ENCODE measurements at places on chromosomes 3 and 15. TPM values are rescaled to one million over a fixed set of nuclear protein-coding genes. Genes with fewer than 3 reads are reported as not detected.
A peak's percentile ranks its signal among the peaks of the same experiment; 100 is the strongest.

DNA sequence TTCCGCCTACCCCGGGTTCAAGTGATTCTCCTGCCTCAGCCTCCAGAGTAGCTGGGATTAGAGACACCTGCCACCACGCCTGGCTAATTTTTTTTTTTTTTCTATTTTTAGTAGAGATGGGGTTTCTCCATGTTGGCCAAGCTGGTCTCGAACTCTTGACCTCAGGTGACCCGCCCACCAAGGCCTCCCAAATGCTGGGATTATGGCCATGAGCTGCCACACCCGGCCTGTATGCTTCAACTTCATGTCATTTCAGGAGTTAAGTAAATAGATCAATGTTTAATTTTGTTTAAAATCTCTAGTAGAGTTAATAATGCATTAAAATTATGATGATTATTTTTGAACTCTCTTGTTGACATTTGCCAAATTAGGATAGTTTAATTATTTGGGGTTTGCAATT lies 121.1 kb upstream of the ALDH1A3 start:
- no peak for DNase-seq

- DNase-seq: no peak
Observed at GRCh38 chr3:19945969-19946831, 697 bp upstream of the RAB5A start.

GRCh38 chr15:69914960-69915359 lies 182.8 kb downstream of the TLE3 start:
- DNase-seq: no peak

DNA sequence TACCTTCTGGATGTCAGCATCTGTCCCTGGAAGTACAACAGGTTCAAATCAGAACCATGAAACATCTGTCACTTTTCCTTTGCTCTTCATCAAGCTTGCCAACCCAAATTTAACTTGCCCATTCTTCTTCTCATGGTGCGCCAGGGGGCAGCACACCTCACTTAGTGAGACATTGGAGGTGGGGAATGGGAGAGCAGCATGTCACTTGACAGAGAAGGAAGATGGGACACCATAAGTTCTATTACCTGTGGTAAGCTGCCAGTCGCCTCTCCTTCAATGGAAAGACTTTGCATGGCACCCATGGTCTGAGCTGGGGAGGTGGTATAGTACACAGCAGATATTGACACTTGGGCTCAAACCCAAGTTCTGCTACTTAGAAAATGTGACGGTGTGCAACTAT lies 2.9 kb downstream of the SCN5A start:
- DNase-seq: no peak

DNA sequence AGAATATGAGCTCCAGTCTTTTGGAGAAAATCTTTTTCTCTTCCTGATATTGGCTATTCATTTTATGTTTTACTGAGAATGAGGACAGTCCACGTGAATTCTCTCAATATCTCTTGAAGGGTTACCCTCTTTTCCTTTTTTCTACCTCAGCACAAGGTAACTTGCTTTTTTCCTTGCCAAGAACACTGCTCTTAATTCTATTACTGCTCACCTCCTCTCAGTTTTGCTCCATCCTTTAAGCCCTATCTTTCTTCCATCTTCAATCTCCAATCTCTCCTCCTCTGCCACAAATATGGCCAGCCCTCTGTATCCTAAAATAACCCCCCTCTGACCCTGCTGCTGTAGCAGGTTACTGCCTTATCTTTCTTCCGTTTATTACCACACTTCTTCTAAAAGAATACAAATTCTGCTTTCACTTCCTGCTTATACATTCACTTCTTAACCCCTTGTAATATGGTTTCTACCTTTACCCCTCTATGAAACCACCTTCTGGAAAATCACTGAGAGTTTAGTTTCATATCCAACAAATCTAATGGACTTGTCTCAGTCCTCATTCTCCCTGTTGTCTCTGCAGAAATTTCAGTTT lies 89.0 kb downstream of the NFKBIZ start:
- no peak for DNase-seq

DNA sequence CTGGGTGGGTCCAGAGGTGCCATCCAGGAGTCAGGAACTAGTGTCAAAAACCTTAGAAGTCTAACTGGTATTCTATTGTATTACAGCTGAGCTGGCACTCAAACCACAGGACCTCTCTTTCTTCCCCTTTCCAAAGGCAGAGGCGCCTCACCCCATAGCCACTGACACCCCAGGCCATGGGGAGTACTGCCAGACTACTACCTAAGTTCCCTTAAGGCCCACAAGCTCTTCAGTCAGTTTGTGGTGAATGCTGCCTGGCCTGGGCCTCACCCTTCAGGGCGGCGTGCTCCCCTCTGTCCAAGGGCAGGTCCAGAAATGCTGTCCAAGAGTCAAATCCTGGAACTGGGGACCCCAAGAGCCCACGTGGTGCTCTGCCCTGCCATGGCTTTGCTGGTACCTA lies 43.0 kb upstream of the FGF7 start:
- DNase-seq: no peak

DNA sequence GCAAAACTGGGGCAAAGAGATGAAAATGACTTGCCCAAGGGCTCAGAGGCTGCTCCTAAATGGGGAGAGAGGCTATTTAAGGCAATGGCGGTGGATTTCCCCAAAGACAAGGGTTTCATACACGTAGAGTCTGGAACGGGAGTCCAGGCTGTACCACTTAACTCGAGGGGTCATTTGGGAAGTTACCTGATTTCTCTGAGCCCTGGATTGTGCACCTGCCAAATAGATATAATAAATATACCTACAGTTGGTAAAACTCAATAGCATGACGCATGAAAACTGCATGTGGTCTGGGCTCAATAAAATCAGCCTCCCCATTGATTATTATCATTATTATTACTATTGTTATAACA lies 1.3 kb upstream of the ITPR1 start:
- DNase-seq: no peak

DNA sequence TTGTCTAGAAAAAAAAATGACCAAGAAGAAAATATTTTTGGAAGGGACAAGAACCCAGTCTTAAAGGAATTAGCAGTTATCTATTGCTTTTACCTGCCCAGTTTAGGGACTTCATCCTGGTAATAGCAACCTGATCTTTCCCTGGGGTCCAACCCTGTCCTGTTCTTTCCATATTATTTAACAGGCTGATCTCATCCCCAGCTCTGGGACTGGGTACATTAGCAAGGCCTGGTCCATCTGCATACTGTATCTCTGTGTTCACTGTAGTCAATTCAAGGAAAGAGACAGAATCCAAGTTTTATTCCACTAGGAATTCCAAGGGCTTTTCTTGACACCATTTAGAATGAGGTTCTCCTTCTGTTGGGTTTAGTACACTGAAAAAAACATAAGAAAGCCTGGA lies 191.7 kb upstream of the GADL1 start:
- no peak for DNase-seq

GRCh38 chr15:59298225-59298853 lies 74.3 kb downstream of the MYO1E start:
- DNase-seq: no peak

DNA sequence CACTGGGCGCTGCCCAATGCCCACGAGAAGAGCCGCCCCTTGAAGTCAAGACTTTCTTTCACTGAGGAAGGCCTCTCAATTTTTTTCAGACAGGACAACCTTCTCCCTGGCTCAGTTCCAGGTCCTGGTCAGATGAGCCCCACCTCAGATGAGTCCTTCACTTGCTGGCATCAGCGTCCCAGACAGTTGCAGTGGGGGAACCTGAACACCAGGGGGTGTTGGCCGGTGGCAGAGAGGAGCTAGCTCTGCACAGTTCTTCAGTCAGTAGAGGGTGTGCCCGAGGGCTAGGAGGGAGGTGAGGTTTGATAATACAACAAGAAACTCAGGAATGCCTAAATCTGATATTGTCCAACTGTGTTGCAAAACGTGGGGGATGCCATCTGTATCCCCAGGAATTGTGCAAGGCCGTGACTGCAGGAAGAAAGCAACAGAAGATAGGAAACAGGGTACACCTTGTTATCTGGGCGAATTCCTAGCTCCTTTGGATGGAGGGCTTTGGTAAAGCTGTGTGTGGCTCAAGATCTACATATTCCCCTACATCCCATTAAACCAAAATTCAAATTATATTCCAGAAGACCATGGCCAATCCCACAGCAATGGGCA lies 34.3 kb downstream of the CCR3 start:
- DNase-seq: no peak

DNA sequence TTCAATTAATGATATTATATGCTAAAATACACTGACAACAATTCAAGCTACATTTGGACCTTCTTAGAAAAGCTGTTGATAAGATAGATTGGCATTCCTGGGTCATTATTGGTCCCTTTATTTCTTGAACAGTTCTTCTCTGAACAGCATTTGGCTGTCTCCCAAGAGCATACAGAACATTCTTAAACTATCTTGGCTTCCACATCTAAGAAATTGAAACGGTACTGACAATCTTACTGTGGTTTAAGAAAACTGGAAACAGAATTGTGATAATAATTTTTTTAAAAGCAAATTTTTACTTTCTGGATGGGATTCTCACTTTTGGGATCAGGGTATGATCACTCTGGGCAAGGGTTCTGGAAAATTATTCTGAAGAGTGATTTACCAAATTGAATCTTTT lies 161.7 kb upstream of the ZNF385D start:
- DNase-seq: no peak

DNA sequence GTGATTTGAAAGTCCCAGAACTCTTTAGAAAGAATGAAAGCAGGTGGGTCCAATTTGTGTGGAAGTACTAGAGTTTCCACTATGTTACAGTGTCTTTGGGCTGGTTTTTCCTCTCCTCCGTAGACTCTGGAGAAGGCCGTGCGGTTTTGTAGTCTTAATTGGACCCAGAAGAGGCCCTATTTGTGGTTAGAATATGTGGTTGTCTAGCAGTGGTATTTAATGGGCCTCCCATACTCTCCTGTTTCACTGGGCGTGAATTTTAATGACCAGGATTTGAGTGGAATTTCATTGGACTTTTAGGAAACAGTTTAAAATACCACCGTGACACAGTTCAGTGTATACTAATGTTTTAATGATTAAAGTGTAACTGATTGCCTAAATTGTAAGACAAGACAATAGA lies 182.3 kb downstream of the BBX start:
- no peak for DNase-seq

DNA sequence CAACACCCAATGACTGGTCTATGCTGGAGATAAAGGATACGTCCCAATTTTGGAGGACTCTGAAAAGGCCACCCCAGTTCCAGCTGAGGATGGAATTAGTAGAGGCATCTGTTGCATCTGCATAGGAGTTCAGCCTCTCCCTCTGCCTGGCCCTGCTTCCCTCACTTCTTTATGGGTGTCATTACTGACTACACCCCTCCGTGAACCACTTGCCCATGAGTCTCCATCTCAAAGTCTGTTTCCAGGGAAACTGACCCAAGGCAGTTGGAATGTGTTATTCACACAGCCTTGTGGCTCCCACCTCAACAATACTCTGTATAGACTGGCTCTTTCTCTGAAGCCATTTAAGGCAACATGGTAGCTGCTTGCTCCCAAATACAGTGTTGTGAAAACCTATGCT lies 21.4 kb upstream of the PCOLCE2 start:
- peak; percentile 35 for DNase-seq

DNA sequence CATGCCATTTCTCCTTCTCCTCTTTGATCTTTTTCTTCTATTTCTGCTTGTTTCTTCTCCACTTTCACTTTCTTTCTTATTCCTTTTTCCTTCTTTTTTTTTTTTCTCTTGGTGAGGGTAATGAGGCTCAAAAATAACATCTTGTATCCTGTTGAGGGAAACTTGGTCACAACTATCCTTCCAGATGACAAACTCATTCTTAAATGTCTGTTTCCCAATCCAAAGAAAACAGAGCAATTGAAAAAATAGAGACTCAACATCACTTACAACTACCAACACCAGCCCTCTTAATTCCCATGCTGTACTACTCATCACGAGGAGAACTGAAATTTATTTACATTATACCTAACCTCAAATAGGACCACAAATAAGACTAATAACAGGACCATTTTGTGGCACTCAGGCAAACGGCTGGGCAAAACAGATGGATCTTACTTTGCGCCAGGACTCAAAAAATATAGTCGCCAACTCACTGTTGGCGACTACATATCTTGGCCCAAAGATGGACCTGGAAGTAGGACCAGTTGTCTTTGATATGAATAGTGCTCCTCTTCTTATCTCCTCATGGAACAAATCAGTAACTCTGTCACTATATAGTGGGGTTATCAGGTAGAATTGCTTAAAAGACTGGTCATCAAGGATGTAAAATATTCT lies 343.9 kb downstream of the ZBTB20 start:
- DNase-seq: no peak

DNA sequence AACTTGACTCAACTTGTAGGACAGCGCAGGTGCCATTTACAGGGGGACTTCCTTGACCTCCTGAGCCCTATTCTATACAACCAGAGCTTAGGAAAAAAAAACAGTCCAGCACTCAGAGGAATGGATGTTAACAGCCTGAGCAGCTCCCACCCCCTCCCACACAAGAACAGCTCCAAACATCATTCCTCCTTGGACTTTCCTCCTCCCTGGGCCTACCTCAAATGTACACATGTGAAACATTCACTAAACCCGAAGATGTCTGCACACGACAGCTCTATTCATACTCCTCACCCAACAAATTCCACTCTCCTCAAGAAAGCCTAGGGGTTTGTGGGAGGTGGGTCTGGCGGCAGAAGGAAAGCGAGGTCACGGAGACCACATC lies 503 bp upstream of the ATRIP start:
- no peak for DNase-seq

DNA sequence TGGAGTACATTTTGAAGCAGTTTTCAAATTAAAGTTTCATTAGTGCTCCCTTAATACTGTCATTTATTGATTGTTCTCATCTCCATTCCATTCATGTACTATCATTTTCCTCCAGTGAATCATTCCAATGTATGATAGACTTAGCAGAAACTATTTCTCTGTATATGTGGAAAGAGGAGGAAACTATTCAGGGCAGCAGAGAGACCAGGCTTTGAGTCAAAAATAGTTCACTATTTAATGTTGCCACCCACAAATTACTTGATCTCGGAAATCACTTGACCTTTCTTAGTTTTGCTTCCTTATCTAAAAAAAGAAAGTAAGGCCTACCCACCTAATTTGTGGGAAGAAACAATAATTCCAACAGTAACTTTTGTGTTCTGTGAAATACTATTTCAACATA lies 610.5 kb upstream of the ZNF385D start:
- DNase-seq: no peak

GRCh38 chr3:48034000-48034516 lies 17.8 kb upstream of the MAP4 start:
- DNase-seq: no peak

GRCh38 chr15:73483053-73483452 lies 40.1 kb downstream of the REC114 start:
- no peak for DNase-seq

POTEB gene
- total RNA-seq: not detected

TCF12 gene
- 158 TPM for total RNA-seq

TMEM40 gene
- total RNA-seq: not detected

ELL3 gene
- total RNA-seq: 2.5 TPM
